Activated CD4-positive, alpha-beta memory T cell treated with anti-CD3 and anti-CD28 coated beads, Interleukin-2, amount 10 ng/mL, durations not matched to agents 7 days and 5 days (primary cell): ENCODE measurements at places on chromosomes 4 and X. TPM values are rescaled to one million over a fixed set of nuclear protein-coding genes. Genes with fewer than 3 reads are reported as not detected.

Gene MAGEA9B
- total RNA-seq = not detected

Gene SH3TC1
- 19.5 TPM for total RNA-seq

Gene TACR3
- not detected for total RNA-seq

Gene KDR
- total RNA-seq = not detected

Gene SPACA5
- not detected for total RNA-seq

Gene MAGEA8
- not detected for total RNA-seq

Gene PAK3
- 1.4 TPM for total RNA-seq

Gene TMSB15B
- 7.5 TPM for total RNA-seq

Gene DBET
- not detected for total RNA-seq

Gene MAOA
- 6.5 TPM for total RNA-seq
